ENCODE measurements at places on chromosomes 11 and 22.

- no peak for DNase-seq
Observed at GRCh38 chr22:46746620-46747019, 8.6 kb upstream of the CERK start.

DNA sequence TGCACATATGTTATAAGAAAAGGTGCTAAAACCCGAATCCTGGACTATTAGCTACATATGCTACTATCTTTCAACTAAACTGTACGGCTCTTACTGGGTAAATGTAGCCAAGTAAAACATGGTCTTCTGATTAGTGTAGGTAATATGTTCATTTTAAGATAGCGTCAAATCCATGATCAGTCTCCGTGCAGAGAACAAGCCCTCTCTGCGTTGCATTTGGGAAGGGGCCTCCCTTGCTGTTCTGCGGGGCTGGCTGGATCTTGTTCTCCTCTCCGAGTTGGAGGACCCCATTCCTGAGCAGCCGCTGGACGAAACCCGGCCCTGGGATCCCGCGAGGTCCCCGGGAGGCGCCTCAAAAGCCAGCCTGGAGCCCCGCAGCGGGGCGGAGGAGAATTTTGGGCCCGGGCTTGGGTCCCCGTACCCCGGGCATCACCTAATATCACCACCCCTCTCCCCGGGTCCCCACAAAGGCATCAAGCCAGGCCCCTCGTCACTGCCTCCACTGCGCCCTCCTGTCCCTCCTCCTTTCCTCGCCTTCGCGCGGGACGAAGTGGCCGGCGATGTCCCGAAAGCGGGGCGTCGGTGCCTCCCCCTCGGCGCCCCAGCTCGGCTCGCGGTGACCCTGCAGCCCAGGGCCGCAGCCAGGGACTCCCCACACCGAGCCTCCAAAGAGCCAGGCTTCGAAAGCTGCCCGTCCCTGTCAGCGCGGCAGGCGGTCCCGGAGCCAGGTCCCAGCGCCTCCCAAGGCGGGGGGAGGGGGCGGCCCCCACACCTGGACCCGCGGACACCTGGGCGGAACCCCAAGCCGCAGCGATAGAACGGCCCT, 54.5 kb upstream of the FBXO3 start:
- no peak for DNase-seq

DNA sequence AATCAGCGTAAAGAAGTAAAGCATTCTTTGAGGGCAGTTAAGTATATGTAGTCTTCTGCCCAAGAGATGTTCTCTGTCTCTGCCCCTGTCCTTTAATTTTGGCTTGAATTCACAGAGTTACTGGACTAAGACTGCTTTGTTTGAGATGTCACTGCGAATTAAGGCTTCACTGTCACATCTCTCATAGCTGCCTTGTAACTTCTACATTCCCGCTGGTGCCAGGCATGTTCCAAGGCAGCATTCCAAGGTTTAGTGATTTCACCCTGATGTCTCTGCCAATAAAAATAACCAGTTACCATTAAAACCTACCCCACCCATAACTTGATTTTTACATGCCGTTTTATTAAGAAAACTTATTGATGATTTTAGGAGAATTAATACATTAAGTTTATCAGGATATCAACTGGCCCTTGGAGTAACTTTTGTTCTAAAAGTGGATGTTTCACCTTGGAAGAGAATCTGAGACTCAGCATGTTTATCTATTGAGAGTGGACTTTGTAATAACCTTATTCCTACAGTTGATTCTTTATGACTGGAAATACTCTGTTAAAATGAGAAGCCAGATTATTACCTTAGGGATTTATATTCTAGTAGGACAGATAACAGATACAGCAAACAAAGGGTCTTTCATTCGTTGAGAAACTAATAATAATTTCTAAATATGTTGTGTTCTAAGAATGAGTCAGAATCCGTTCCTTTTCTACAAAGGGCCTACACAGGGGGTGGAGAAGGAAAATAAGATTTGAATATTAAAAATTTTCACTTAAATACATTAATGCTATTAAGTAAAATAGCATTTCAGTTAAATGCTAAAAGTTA, 110.2 kb downstream of the UVRAG start:
- no peak for DNase-seq

DNA sequence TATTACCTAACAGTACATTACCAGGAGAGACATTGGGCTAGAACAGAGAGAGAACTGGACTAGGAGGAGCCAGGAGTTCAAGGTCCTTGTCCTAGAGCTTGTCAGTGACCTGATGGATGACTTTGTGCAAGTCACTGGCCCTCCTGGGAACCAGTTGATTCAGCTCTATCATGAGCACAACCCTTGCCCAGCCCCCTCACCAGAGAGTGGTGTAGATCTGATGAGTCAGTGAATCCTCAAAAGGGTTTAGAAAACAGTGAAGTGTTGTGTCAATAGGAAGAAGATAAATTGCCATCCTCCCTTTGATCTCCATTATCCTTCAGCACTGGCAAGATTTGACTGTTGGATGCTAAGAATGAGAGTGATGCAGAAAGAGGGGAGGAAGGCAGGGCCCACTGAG, 24.3 kb downstream of the NEU3 start:
- no peak for DNase-seq

DNA sequence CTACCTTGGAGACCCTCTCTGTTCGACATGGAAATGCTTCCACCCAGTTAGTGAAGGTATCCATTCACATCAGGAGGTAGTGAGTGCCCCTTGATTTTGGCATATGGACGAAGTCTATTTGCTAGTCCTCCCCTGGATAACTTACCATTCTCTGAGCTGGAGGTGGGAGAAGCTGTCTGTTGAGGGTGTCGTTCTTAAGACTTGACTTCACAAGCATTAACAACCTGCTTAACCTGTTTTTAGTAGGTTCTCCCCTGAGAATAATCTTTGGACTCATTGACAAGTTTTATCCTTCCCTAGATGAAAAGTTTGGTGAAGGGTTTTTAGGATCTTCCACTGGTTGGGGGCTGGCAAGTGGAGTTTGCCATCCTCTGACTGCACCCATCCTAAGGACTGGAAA, 1053.8 kb upstream of the CNTN5 start:
- DNase-seq = no peak

DNA sequence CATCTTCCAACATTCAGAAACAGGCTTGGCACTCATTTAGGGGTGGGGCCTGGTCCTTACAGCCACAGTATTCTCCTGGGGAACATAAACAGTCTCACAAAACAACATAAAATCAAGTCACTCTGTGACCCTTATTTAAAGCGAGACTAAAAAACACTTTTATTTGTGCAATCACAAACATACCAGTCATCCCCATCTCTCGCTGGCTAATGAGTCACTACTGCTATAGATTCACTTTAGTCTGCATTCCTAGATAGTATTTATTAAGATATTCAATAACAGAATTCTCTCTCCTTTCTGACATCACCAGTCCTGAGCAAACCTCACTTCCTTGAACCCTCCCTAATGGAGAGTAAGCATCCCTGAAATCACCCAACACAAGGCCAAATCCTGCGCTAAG, 68.0 kb downstream of the ZBTB44 start:
- DNase-seq = no peak

GRCh38 chr11:1254086-1254648, 31.3 kb downstream of the MUC5B start:
- DNase-seq = no peak

GRCh38 chr22:40345815-40346184, 500 bp upstream of the ADSL start:
- DNase-seq = no peak

DNA sequence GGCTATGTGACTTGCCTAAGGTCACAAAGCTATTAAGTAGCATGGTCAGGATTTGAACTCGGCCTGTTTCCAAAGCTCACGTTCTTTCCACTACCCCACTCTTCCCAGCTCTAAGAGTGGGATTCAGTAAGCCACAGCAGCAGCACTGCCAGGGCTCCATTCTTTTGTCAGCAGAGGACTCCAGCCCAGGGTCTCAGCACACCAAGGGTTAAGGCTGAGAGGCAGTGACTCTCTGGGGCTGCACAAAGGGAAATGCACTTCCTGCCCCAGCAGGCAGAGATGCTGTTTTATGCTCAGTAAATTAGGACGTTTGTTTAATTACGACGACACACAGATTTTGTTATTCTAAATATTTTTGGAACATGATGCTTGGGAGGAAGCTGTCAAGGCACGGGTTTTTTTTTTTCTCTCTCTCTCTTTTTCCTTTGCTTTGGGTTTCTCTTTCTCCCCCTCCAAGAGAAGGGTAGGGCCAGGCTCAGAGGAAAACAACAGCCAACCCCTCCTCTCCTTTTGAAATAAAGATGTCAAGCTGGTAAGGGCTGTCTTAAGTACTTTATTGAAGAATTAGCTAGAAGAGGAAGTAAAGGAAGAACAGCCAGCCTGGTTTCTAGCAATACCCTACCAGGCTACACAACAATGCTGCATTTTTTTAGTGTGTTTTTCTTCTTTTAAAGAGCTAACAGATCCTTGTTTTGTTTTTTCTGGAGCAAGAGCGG, 2.8 kb downstream of the MYH9 start:
- no peak for DNase-seq

DNA sequence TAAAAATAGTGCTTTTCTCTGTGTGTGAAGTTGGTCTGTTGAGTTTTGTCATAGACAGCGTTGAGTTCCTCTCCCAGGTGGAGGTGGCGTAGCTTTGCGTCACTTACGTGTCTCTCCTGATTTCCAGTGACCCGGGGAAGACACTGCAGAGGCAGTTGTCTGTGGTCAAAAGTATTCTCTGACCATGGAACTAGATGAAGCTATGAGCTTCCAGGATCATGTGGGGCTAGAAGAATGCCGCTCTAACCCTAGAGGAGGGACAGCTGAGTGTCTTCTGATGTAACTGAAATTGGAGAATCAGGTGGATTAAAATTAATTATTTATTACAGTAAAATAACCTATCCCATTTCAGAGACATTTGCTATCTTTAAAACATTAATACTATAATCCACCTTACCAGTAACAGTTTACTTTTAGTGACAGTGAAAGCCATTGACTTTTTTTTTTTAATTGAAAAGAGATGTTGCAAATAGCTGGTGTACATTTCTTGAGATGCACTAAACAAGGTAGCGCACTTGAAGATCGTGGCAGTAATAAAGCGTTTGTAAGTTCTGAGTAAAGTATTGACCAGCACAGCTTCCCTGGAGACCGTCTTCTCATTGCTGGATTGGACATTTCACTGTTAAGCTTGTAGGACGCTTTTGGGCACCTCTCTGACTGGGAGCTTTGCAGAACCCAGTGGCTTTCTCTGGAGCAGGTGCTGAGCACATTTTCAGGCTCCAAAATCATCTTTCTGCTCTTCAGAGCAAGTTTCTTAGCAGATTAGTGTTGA, 9.7 kb downstream of the CAT start:
- DNase-seq = no peak

DNA sequence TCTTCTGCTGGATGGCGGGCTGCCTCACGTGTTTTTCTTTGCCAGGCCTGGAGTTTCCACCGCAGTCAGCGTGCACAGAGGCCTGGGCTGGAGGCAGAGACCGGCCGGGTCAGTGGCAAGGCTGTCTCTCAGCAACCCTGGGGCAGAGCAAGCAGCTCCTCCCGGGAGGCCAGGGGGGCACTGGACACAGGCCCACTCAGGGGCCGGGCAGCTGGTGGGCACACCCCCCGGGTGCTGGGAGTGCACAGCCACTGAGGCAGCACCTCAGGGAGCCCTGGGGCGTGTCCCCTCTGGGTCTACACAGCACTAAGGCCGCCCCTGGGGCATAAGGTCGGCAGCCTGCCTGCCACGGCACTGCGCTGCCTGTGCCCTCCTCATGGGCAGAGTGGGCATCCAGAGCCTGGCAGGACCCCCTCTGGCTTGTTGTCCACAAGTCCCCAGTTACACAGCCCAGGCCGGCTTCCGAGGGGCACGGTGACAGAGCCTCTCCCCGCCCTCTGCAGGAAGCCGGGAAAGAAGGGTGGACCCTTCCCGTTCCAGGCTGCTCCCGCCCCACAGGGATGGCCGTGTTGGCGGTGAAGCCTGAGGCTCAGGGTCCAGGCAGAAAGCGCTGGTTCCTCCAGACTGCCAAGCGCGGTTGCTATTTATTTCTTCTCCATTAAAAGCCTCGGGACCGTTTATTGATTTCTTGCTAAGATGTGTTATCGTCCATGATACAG, 18.5 kb upstream of the TH start:
- DNase-seq = no peak

DNA sequence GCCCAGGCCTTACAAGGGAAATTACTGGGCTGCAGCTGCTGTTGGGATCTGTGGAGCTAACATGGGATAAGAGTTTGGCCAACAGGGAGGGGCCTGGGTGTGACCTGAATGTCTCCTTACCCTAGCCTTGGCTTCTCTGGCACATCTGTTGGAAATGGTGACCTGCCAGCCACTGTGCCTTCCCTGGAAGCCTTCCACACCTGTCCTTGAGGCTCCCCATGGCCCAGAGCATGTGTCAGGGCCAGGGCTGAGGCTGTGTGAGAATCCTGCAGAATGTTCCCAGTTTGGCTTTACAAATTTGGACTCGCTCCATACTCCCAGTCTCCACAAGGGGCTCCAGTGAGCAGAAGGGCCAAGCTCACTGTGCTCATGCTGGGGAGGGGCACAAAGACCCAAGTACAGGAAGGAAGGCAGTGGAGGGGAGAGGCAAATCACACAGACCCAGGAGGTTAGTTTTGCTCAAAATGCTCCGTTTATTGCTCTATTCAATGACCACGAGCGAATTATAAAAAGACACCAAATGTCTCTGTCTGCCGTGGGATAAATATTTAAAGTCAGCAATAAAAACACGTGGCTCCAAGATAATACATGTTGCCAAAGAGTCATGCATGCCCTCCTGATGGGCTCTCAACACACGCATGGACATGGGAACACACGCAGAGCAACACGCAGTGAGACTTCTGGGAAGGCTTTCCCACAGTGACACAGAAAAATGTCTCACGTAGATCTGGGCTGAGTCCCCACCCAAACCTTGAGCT, 1.7 kb upstream of the IGSF22 start:
- no peak for DNase-seq

DNA sequence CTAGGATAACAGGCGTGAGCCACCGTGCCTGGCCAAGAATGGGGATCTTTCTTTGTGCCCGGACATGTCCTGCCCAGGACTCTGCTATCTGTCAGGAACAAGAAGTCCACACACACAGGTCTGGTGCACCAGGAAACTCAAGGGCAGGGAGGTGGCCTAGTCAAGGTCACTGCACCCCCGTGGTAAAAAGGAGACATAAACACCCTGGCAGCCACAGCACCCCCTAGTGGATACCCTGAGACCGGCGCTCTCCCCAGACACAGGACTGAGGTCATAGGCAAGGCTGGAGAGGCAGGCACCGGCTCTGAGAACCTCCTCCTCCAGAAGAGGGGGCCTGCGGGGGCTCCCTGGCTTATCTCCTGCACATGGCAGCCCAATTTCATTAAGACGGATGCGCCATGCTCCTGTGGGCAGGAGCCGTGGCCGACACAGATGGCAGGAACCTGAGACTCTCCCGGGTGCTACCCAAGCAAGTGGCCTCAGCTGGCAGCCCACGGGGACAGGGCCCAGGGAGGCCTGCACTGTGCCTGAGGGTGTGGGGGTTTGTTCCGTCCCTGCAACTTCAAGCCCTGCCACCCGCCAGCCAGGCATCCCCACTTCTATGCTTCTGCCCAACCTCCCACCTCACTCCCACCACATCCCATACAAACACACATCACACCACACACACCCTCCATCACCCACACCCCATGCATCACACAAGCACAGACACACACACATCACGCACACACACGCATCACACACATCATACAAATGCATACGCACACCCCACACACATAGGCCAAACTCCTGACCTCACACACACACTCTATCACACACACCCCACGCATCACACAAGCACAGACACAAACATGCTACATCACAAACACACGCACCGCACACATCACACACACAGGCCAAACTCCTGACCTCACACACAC, 19.6 kb downstream of the MACROD1 start:
- DNase-seq = no peak

Measured in GM12864 (cell line).